EH (cell line): ENCODE measurements at places on chromosomes 2 and 18.

DNA sequence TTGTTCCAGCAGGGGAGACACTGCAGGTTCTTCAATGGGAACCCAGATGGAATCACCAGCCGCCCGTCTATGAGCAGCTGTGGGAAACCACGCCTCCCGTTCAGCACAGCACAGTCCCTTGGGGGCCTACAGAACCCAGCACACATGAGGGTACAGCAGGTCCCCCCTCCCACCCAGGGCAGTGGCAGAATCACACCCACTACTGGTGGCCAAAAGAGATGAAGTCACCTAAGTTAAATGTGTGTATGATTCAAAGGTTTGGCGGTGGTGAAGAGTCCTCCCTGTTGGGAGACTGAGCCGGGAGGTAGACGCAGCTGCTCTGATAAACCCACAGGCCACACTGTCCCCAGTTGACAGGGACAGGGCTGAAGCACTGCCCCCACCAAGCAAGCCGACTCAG lies 44.3 kb downstream of the L3MBTL4 start:
- DNase-seq, result no peak

DNA sequence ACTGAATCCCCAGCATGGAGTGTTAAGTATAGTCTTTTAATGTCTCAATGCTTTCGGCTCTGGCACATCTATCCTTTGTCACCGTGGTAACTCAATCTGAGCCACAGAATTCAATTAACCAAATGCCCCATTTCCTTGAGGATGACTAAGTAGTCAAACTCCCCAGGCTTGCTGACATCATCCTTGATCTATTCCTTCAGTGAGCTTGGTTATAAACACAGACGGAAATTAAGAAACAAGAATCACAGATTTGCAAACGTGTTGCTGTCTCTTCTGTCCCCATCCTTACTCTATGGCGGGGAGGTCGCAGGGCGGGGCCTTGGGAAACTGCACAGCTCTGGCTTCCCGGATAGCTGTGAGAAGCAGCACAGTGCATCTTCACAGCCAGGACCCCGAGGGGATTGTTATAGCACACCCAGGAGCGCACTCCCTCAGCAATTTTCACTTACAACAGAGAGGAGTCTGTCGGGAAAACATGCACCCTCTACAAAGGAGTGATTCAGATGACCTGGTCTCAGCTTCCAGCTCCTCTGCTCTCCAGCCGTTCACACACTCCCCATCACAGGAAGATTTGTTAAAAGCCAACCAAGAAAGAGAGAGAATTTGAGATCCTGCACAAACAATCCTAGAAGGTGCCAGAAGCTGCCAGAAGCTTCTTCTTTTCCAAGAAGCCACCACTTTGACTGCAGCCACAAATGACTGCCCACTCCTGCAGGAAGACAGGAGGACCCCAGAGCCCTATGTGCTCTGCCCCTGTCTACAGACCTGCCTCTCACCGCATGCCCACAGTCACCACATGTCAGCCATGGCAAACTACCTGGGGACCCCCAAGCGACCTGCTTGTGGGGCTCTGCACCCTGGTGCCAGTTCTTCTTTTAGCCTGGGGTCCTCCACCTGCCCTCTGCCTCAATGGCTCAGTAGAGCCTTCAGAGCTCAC lies 44.9 kb upstream of the YWHAQ start:
- peak; percentile 98 for DNase-seq

- DNase-seq, result no peak
Measured at GRCh38 chr2:140718999-140719398, 1411.8 kb downstream of the LRP1B start.

GRCh38 chr2:220533485-220533884 lies 906.1 kb downstream of the SLC4A3 start:
- DNase-seq, result peak; percentile 94

DNA sequence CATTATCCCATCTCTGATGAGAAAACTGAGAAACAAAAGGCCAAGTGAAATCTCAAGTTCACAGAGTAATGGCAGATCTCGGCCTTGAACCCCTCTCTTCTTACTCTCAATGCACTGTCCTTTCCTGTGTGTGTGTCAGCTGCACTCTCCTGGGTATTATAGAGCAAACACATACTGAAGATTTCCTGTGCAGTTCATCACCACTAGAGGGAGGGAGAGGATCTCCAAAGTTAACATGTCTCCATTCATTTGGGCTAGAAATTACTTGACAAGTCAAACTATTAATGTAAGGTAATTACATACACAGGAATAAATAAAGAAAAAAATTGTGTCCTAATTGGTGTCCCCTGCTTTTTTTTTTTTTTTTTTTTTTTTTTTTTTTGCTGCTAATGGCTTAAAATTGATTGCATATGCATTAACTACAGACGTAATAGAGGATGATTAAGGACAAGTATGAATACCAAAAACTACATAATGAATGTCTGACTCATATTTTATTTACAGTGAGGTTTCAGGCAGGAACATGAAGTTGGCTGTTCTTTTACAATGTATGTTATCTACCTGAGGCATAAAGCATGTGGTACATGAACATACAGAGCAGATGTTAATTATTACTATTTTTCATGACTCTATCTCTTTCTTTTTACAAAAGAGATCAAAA lies 269.2 kb downstream of the NYAP2 start:
- peak; percentile 73 for DNase-seq

DNA sequence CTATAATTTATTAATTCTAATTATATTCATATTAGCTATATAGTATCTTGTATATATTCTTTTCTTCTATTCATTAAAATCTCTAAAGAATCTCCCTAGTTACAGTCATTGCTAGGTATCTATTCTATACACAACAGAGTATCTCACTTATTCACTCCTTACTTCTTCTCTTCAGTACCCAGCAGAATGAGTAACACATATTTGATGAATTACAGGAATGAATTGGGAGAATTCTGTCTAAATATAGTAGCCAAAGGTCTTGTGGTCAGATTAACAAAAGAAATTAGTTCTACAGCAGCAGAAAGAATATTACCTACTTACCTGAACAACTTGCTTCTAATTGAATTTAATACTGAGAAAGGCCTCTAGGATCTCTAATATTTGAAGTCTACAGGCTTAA lies 758.0 kb upstream of the ZEB2 start:
- DNase-seq, result peak; percentile 58

GRCh38 chr2:144325086-144325485 lies 194.8 kb downstream of the ZEB2 start:
- peak; percentile 11 for DNase-seq

DNA sequence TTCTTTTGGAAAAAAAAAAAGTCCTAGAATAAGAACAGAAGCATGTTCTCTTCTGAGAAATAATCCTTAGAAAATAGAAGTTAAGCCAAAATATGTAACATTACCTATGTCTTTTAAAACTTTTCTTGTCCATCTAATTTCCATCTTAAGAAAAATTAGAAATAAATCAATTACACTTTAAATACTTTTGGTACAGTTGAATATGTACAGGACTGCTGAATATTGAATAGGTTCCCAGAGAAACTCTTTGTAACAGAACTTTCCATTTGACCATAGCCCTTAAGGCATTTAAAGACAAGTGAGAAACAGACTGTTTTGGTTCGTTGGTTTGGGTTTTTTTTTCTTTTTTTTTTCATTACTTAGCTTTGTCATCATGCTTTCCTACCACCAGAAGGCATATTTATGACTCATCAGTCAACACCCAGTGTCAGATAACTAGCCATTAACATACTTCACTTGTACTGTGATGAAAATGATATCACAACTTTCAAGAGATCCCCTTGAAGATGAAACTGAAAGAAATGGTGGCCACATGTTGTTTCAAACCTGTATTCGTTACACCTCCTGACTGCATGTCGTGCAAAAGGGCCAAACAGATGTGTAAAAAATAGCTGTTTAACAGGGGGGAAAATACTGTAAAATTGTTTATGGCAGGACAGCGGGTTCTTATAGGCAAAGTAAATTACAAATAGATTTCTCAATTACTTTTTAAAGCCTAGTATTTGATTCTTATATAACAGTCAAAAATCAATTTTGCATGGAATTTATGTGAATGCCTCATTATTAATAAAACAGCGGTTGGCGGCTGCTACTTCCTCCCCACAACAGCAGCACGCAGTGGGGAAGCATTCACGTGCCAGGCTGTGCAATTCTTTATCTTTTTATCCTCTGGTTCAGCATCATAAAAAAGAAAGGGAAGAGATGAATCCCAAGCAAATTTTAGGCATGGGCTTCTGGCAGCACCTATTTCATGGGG lies 280.7 kb upstream of the HNRNPA3 start:
- peak; percentile 59 for DNase-seq

DNA sequence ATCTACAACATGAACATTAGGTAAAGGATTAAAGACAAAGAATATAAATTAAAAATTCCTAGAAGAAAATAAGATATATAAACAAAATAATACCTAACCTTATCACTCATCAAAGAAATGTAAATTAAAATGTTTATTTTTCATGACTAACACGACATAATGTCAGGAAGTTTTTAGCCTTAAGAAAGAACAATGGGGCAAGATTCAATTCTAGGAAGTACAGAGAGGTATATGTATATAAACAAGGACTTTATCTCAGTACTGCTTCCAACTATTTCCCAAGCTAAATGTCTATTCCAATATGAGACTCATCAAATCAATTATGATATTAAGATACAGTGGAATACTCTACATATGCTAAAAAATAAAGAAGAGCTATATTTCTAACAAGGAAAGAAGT lies 44.1 kb downstream of the TTC21B start:
- DNase-seq, result no peak

- peak; percentile 61 for DNase-seq
Measured at GRCh38 chr18:9612215-9612830, 2.0 kb downstream of the PPP4R1 start.

- DNase-seq, result no peak
Measured at GRCh38 chr2:165431014-165431413, 38.5 kb upstream of the CSRNP3 start.
